ENCODE measurements at places on chromosomes 12 and 14. TPM values are rescaled to one million over a fixed set of nuclear protein-coding genes. Genes with fewer than 3 reads are reported as not detected.

DPF3 gene
- total RNA-seq = 5.0 TPM

LRIG3 gene
- total RNA-seq = 77.1 TPM

TAS2R50 gene
- 8.7 TPM for total RNA-seq

THTPA gene
- 11.6 TPM for total RNA-seq

DNA sequence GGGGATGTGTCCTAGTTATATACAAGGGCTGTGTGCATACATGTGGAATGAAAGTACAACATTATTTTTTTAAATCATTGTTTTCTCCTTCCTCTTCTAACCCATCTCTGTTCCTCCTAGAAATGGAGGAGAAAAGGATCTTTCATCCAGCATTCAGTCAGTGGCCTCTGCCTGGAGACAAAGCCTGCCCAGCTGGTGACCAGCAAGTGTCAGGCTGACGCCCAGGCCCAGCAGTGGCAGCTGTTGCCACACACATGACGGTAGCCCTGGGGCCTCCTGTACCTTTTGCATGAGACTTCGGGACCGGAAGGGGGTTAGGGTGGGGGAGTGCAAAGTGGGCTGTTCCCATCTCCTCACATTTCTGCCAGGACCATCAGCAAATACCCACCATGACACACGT is 46.2 kb downstream of the ERH start:
- ATAC-seq = no peak

GRCh38 chr12:54586620-54587019 is 1.8 kb downstream of the PPP1R1A start:
- ATAC-seq = no peak

GRCh38 chr14:79248126-79248525 is 963.2 kb downstream of the DIO2 start:
- no peak for ATAC-seq

GRCh38 chr12:25829192-25829591 is 129.3 kb upstream of the RASSF8 start:
- no peak for ATAC-seq

DNA sequence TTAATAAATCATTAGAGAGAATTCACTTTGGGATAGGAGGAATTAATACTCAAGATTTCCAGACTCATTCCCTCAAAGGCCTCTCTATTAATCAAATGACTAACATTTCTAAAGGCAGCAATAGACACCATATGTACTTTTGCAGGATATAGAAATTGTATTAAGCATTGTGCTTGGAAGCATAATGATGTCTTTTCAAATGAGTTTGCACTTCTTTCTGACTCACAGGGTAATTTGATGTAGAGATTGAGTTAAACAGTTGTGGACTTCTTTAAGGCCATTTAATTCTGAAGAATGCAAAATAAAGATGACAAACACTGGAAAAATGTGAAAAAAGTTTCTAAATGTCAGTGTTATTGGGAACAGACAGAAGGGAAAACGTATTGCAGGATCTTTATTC is 63.4 kb upstream of the CSRP2 start:
- no peak for ATAC-seq

DNA sequence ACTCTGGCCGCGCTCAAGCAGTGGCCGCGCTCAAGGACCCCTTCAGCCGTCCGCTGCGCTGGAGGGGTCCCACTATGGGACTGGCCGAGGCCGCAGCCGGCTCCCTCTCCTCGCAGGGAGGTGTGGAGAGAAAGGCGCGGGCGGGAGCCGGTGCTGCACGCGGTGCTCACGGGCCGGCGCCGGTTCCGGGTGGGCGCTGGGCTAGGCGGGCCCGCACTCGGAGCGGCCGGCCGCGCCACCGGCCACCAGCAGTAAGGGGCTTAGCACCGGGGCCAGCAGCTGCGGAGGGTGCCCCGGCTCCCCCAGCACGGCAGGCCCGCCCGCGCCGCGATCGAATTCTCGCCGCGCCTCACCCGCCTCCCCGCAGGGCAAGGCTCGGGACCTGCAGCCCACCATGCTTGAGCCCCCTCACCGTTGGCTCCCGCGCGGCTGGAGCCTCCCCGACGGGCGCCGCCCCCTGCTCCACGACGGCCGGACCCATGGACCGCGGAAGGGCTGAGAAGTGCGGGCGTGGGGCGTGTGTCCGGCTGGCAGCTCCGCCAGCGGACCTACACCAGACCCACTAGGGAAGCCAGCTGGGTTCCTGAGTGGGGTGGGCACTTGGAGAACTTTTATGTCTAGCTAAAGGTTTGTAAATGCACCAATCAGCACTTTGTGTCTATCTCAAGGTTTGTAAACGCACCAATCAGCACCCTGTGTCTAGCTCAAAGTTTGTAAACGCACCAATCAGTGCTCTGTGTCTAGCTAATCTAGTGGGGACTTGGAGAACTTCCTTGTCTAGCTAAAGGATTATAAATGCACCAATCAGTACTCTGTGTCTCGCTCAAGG is 49.5 kb downstream of the KLHL28 start:
- no peak for ATAC-seq

GRCh38 chr12:130461839-130462557 is 124.3 kb downstream of the PIWIL1 start:
- ATAC-seq = no peak

All from motor neuron (in vitro differentiated cells).